ENCODE measurements at places on chromosomes 16 and 17.

DNA sequence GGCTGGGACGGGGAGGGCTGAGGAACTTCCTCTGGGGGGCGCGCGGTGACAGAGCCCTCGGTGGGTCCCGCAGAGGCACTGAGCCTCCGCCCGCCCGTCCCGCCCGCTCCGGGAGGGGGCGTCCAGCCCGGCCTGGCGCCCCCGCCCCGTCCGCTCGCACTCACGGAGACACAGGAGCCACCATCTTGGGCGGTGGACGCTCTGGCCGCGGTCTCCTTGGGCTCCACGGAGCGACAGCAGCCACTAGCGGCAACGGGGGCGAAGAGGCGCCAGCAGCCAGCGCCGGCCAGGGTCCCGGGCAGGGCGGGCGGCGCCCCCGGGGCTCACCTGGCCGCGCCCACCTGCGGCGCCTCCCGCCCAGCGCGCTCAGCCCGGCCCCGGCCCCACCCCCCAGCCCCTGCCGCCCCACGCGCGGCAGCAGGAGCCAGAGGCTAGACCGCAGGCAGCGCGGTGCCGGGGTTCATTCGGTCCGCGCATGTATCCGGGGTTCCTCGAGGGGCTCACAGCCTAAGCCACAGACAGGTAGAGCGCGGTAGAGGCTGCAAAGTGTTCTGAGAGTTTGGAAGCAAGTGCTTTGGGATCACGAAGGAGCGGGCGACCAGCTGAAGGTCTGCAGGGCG, at the start of gene C17orf113:
Gene C17orf113, minus strand, starts transcription at position 209 of the 620 bp plus-strand sequence. CDS start 7,225 bp downstream, outside the sequence.
- peak; percentile 58 for DNase-seq

GRCh38 chr16:50238314-50238713, 28.0 kb upstream of the ADCY7 start:
- no peak for DNase-seq

- DNase-seq: no peak
Measured at GRCh38 chr16:67901734-67902133, 8.7 kb downstream of the PSKH1 start.

DNA sequence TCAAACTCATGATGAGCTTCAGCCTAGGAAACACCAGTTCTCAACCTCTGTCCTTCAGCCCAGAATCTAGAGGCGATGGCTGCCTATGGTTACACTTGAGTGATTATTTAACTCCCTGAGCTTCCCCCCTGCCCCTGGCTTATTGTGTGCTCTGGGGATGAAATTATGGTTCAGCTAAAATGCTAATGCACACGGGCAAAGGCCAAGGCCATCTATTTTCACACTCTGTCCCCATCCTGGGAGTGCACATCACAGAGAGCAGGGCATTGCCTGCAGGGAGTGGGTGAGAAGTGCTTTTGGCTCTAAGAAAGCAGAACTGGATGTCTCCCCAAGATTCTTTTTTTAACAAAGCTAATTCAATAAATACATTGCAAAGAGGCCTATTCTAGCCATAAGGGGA, 21.6 kb upstream of the CACNG5 start:
- no peak for DNase-seq

DNA sequence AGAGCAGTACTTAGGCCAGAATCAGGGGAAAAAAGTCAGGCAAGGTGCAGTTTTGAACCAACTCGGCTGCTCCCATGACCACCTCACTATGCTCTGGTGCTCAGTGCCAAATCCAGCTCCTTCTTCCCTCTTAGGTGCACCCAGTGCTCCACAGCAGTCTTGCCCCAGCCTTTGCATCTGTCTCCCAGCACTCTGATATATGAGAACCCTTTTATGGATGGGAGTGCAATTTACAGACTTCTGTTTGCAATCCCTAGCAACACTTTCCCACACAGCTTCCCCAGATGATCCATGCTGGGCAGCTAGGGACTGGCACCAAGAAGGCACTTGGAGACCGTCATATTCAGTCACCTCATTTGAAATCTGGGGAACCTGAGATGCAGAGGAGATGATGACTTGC, 267.9 kb upstream of the CCL2 start:
- no peak for DNase-seq

GRCh38 chr17:61809816-61810392, 53.4 kb downstream of the BRIP1 start:
- DNase-seq: no peak

GRCh38 chr16:46886764-46887523, 2.8 kb downstream of the GPT2 start:
- no peak for DNase-seq

Data from psoas muscle (tissue), 8 donors.